ENCODE measurements at places on chromosomes 3 and 15. TPM values are rescaled to one million over a fixed set of nuclear protein-coding genes. Genes with fewer than 3 reads are reported as not detected.

The CYP8B1 gene
- 0.10 TPM for total RNA-seq

- no peak for DNase-seq
These were observed 1037.8 kb downstream of the OTOL1 start for GRCh38 chr3:162534431-162534830.

The P2RY14 gene
- 1.4 TPM for total RNA-seq

DNA sequence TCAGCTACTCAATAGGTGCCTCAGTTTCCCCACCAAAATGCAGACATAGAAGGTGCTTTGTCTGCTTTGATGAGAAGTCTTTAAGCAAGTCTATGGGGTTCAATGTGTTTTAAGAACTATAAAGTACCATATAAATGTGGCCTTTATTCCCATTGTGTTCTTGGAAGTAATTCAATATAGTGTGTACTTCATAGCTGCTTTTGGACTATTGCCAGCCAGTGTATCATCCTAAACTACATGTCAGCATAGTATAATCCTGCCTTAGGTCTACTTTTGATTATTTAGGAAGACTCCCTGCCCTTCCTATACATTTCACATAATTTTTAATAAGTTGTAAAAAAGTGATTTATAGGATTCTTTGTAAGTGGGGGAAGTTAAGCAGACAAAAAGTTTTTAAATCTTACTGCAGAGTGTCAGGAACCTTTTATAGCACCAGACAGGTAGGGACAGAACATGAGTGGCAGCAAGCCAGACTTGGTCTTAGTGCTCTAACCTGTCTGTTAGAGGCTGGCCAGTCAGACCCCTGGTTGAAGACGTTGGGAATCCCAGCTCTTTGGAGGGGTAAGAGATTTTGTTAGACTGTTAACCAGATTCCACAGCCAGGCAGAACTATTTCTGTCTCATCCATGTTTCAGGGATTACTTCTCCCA lies 48.4 kb downstream of the MLH1 start:
- DNase-seq = no peak

- DNase-seq = no peak
These were observed 27.8 kb upstream of the IGF2BP2 start for GRCh38 chr3:185852635-185853034.

DNA sequence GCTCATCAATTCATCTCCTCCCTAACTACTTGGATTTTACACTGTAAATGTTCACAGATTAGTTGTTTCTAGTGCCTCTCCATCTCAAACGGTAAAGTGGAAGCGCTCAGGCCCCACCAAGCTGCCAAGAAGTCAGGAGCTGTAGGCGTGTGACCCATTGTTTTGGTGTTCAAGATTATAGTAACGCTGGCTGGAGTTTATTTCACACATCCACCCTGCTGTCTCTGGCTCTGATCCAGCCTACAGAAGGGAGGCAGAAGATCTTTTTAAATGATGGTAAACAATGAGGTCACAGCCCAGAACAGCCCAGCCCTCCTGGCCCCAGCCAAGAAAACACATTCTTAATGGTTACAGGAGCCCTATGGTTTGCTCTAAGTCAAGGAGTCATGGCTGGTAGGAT lies 25.7 kb upstream of the GALNT15 start:
- peak; percentile 83 for DNase-seq

DNA sequence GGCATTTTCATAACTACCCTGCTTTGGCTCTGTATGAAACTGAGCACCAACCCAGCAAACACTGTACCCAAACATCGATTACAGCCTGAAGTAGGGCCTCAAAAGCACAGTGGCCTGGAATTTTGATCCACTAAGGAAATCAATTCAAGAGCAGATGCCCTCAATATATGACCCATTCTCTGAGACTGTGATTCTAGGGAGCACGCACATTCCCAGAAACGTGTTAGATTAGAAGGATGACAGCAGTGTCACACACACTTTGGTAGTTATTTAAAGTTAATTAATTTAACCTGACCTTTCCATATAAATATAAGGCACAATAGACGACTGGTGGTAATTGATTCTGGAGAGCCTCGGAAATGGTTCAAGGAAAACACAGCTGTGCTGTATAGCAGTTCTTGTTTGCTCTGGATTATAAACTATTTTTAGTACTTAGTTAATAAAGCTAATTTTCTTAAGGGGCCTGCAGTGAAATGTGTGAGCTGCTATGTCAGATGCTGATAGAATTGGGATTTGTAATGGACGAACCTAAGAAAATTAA lies 126.3 kb upstream of the ZNF385D start:
- DNase-seq = no peak

The ADAM10 gene
- 86.8 TPM for total RNA-seq

The POLQ gene
- 0.23 TPM for total RNA-seq

The SLC9A9 gene
- 20.5 TPM for total RNA-seq

The C3orf80 gene
- total RNA-seq = 0.51 TPM

The EXD1 gene
- total RNA-seq = not detected

GRCh38 chr15:63908991-63909390 lies 75.2 kb upstream of the HERC1 start:
- no peak for DNase-seq

The MOBP gene
- total RNA-seq = 0.19 TPM

DNA sequence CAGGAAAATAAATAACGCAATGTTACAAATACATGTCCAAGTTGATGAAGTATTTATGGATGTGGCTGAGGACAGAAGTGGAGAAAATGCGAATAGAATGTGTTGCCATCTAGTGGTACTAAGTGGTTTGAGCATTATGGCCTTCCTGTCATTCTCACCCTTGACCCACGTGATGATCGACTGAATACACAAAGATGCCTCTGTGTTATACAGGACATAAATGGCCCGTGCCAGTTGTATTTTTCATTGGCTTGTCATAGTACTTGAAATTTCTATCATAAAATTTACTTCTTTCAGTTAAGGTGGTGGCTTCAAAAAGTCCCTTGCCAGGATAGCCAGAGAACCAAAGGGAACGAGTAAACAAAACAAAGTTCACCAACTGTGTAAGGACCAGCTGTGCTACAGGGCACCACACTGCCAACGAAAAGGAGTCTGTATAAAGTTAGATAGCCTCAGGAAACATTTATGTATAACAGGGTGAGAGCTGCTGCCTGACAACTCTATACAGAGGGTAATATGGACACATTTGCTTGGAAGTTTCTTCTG lies 103.7 kb downstream of the MYH15 start:
- DNase-seq = no peak

- DNase-seq = peak; percentile 86
These were observed 88.8 kb upstream of the HES1 start for GRCh38 chr3:194046995-194047645.

The NAALADL2 gene
- total RNA-seq = 18.2 TPM

The CLDN18 gene
- total RNA-seq = not detected

All from posterior vena cava (tissue), 2 donors.